ENCODE measurements at places on chromosomes 2 and 18. TPM values are rescaled to one million over a fixed set of nuclear protein-coding genes. Genes with fewer than 3 reads are reported as not detected.

GRCh38 chr2:238554468-238555315 is 128.0 kb downstream of the ASB1 start:
- peak; percentile 37 for DNase-seq

DNA sequence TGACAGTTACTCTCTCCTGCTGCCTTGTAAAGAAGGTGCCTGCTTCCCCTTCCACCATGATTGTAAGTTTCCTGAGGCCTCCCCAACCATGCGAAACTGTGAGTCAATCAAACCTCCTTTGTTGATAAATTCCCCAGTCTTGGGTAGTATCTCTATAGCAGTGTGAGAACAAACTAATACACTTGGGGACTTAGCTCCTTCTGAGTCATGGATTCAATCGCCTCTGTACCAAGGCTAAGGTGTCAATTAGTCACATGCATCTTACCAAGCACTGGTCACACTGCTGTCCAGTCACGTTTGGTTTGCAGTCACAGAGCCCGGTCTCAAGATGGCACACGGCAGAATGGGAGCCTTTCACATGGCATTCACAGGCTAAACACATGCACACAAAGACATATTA is 100.6 kb downstream of the LAMA1 start:
- no peak for DNase-seq

GRCh38 chr2:236600892-236601291 is 31.3 kb downstream of the ACKR3 start:
- no peak for DNase-seq

- DNase-seq: no peak
Observed at GRCh38 chr2:176178038-176178756, 10.3 kb upstream of the HOXD1 start.

BOLL gene
- not detected for total RNA-seq

GRCh38 chr2:14988600-14988999 is 356.1 kb downstream of the LRATD1 start:
- no peak for DNase-seq

DNA sequence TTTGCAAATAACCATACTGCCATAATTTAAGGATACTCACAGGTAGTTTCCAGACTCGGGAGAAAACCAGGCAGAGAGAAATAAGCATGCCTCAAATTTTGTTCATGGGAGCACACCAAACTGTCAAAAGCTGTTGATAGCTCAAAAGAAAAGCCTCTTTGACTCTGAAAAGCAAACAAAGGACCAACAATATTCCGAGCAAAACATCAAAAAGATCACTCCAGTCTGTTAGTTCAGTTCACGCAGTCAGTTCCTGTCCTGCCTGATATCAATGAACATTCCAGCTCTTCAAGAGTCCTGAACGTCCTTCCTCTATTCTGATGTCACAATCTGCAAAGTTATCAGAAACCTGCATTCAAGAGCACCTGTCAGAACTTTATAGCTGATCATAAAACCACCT is 78.7 kb downstream of the RRM2 start:
- DNase-seq: no peak

DNA sequence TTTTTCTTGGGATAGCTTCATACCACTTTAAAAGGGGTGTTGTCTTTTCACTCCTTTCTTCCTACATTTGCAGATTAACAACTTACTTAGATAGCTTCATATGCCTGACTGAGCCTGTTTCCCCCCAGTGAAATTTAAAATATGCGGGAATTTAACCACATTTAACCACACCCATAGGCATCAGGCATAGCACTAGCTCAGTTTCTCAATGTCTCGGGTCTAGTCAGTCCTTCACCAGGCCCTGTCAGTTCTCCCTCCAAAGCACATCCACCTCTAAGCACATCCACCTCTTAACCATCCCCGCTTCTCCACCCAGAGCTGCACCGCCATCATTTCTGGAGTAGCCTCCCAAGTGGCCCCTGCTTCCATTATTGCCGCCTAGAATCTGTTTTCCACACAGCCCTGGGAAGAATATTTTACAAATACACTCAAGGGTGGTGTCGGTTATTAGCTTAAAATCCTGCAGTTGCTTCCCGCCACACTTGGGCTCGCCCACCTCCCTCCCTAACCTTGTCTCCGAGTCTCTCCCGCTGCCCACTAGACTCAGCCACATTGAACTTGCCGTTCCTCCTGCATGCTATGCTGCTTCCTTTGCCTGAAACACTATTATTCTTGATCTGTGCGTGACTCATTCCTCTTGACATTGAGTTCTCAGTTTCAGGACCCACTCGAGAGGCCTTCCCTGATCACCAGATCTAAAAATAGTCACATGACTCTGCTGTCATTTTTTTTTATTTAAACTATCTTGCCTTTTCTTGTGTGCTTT is 68.3 kb downstream of the SPTBN1 start:
- no peak for DNase-seq

DNA sequence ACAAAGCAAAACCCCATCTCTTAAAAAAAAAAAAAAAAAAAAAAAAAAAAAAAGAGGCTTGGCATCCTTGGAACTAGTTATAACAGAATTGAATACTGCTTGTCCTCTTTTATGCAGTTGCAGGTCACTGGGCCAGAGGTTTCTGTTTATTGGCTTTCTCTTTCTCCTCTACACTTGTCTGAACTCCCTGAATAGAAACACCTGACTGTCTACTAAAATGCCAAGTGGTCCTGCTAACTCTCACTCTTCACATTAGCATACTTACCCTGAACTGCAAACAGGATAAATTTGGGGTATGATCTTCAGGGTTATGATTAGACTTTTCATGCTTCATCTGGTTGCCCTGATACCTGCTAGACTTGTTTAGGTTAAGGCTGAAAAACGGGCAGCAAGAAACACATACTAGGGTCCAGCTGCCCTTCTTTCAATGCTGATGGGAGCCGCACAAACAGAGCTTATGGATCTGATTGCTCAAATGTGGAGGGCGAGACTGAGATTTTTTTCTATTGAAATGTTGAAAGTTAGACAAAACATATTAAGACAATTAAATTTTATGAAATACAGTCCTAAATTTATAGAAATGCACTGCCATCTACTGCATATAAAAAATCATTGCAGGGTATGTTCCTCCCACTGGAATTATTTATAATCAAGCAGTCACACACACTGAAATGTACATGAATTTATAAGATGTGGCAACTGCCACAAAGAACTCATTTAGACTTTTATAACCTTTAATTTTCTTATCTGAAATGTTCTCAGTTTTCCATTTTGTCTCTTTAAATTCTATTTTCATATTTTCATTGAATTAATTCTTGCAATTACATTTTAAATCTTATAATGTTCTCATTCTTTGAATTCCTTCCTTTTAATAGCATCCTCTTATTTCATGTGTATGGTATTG is 40.8 kb downstream of the GTF3C3 start:
- no peak for DNase-seq

COL3A1 gene
- total RNA-seq: 95.3 TPM

CRYGA gene
- total RNA-seq: not detected

FBXO36 gene
- 0.76 TPM for total RNA-seq

ASB18 gene
- total RNA-seq: not detected

GRCh38 chr2:68452158-68452900 is 14.8 kb downstream of the FBXO48 start:
- DNase-seq: no peak

STPG4 gene
- total RNA-seq: not detected

DNA sequence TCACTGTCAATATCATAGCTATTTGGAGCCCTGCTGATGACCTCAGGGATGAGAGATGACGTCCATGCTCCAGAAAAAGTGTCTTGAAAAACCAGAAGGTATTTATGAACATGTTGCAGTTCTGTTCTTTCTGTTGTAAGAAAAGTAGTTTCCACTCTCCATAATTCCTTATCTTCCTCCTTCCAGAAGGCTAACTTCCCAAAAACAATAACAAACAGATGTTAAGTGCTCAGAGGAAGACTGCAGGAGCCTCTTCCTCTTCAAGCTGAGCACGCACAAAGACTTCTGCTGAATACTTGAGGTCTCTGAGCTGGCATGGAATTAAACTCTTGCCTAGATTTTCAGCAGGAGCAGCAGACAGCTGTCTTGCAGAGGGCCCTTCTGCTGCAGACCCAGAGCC is 434.5 kb upstream of the KLHL29 start:
- no peak for DNase-seq

GRCh38 chr2:168198476-168199207 is 48.8 kb downstream of the STK39 start:
- no peak for DNase-seq

PRKCE gene
- total RNA-seq: 5.2 TPM

GRCh38 chr2:102050854-102051391 is 59.2 kb downstream of the IL1R2 start:
- DNase-seq: no peak

- DNase-seq: no peak
Observed at GRCh38 chr2:169105476-169105875, 36.1 kb downstream of the DHRS9 start.

DNA sequence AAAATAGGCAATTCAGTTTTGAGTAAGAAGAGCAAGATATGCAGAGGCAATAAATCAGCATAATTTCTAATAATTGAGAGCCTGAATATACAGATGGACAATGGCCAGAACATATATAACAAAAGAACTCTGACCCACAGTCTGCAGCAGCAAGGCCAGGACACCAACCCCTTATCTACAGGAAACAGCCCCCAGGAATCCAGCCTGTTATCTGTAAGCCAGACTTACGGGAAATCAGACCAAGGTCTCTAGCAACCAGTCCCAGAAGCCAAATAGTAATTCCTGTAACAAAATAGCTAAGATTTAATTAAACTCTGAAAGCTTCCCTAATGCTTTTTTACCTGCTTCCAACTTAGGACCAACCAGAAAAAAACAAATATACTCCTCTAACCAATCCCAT is 434.5 kb upstream of the GYPC start:
- DNase-seq: no peak

DNA sequence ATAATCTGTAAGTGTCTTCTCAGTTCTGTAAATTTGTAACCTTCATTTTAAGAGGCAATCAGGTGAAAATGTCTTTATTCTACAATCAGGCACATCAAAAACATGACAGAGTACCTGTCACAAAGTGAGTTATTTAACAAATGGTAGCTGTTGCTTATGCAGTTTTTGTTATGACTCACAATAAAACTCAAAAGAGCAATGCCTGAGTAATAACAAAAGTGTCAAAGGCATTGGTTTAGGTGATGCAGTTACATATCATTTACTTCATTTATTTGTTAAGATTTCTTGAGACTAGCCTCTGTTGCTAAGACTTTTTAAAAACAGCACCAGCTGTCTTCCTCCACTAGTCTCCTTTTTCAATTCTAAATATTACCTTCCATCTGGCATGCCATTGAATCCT is 177.8 kb downstream of the KIAA1328 start:
- DNase-seq: no peak

DNA sequence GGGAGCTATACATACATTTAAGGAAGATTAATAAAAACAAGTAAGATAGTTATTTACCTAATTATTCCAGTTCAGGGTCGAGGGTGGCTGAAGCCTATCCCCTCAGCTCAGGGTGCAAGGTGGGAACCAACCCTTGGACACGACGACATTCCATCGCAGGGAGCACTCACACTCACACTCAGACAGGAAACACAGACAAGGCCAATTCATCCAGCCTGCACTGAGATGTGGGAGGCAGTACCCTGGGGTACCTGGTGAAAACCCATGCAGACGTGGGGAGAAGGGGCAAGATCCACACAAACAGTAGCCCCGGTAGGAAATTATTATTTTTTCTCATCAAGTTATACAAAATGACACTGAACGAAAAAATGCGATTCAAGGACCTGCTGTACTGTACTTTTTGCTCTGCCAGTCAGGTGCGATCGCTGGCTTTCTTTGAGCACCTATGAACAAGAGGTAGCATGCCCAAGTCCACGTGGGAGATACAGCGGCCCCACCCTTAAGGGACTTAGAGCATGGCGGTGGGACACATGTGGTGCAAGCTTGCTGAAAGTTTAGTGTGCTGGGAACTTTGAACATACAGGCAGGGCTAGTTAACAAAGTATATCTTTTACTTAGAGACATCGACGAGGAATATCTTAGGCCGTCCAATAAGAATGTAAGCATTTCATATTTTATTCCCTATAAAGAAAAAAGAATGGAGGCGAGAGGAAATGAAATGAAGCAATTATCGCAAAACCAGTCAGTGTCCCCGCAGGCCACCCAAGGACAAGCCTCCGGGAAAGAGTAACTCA is 624 bp downstream of the METTL8 start:
- peak; percentile 23 for DNase-seq

DNA sequence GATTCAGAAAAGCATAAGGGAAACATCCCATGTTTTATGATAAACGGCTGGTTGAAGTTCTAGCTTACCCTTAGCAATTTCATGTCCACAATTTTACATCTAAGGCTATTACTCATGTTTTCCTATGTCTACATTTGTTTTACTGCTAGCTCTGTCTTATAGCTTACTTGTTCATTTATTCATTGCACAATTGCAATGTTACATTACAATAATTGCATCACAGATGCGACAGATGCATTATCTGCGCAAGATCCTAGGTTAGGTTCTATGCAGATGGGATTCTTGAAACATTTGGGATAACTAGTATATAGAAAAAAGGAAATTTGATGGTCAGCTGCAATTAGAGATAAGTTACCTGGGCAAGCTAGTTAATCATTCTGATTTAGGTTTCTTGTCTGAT is 108.4 kb downstream of the ARHGAP28 start:
- DNase-seq: no peak

SALL3 gene
- total RNA-seq: not detected

GRCh38 chr2:237165405-237166276 is 80.0 kb downstream of the COPS8 start:
- DNase-seq: no peak

GRCh38 chr2:144942516-144943256 is 422.8 kb upstream of the ZEB2 start:
- no peak for DNase-seq

- DNase-seq: no peak
Observed at GRCh38 chr2:109193807-109194619, 65.0 kb downstream of the SH3RF3 start.

FAM117B gene
- 2.3 TPM for total RNA-seq

TEX44 gene
- total RNA-seq: not detected

DRC1 gene
- not detected for total RNA-seq

DNA sequence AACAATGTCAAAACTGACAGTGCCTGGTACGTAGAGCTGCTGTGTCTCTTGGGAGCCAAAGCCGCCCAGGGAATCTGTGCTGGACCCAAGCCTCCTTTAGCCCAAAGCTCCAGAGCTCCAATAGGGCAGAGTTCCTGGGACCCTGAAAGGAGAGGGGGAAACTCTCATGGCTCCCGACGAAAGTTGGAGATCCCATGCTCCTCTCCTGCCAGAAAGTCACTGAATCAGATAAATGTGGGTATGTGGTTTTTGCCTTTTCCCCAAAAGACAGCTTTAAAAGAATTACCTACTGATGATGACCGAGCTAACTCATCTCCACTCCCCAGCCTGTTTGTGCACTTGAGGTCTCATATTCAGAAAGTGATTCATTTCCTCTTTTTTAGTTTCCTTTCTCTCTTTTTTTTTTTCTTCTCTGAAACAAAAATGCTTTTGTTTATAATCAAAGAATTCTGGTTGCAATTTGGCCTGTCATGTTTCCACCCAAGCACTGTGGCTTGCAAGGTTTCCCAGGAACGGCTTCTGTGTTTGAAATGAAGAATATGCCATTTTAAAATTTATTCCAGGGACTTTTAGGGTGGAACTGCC is 14.1 kb upstream of the PMAIP1 start:
- DNase-seq: no peak

GRCh38 chr18:77495982-77496690 is 246.5 kb downstream of the GALR1 start:
- no peak for DNase-seq

RAD51AP2 gene
- not detected for total RNA-seq

GRCh38 chr18:13371689-13372418 is 153.3 kb downstream of the LDLRAD4 start:
- DNase-seq: no peak

VWC2L gene
- not detected for total RNA-seq

FAM228A gene
- total RNA-seq: not detected

Measured in right lobe of liver (tissue), 6 donors.